ENCODE measurements at places on chromosomes 2 and 18.

GRCh38 chr18:45458033-45458432 is 157.2 kb upstream of the SLC14A2 start:
- DNase-seq: no peak

- DNase-seq: no peak
These were observed 16.8 kb downstream of the TMEM17 start for GRCh38 chr2:62489162-62489561.

GRCh38 chr2:15049096-15049993 is 416.8 kb downstream of the LRATD1 start:
- no peak for DNase-seq

- no peak for DNase-seq
These were observed 280.2 kb downstream of the STK39 start for GRCh38 chr2:167966937-167967913.

DNA sequence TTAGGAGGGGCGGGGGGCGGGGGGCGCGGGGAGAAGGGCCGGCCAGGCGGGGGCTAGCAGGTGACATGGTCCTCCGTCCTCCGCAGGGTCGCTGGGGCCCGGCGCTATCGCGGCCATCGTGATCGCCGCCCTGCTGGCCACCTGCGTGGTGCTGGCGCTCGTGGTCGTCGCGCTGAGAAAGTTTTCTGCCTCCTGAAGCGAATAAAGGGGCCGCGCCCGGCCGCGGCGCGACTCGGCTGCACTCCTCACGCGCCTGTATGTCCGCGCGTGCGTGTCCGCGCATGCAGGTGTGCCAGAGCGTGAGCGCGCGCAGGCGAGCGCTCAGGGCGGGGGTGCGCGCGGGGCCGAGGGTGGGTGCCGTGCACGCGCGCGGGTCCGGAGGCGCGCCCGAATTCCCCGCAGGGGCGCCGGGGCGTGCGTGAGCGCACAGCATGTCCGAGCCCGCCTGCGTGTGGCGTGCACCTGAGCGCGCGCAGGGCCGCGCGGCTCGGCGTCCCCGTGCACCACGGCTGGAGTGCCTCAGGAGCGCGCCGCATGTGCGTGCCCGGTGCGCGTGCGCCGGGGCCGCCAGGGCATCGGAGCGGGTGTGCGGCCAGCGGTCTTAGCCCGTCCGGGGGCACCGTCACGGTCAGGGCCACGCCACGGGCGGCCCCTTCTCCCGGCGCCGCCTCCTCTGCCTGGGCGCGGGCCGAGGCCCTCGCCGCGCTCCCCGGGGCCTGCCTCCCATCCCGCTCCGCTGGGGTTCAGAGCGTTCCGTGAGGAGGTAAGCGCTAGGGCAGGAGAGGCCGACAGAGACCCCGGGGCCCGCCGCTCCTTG is 6.3 kb downstream of the SNORC start:
- no peak for DNase-seq

DNA sequence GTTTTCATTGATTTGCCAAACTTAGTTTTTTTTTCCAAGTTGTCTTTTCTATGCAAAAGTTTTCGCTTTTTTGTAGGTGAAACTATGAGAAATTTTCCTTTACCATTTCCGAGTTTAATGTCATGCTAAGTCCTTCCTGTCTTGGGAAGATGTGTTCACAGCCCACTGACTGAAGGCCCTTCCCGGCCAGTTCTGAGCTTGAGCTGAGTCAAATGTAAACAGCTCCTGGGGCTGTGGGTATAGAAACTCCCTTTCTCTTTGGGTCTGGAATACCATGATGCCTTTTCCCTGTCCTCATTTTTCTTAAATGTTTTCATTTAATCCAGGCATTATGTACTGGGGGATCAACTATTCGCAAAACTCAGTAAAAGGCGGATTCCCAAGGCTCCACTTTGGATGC is 69.8 kb upstream of the IL1R1 start:
- no peak for DNase-seq

GRCh38 chr18:2891526-2892431 is 45.0 kb downstream of the EMILIN2 start:
- DNase-seq: no peak

- no peak for DNase-seq
These were observed 9.0 kb downstream of the HDHD2 start for GRCh38 chr18:47141289-47141688.

- DNase-seq: no peak
These were observed 216.1 kb upstream of the FSIP2 start for GRCh38 chr2:185522472-185522871.

GRCh38 chr2:75574106-75574505 is 13.4 kb upstream of the EVA1A start:
- no peak for DNase-seq

GRCh38 chr2:240453461-240454105 is 18.1 kb downstream of the GPC1 start:
- DNase-seq: no peak

GRCh38 chr2:37893327-37893726 is 31.8 kb upstream of the RMDN2 start:
- no peak for DNase-seq

- no peak for DNase-seq
These were observed 47.6 kb upstream of the LGALSL start for GRCh38 chr2:64406407-64406774.

GRCh38 chr18:32550963-32551362 is 80.3 kb upstream of the GAREM1 start:
- DNase-seq: no peak

DNA sequence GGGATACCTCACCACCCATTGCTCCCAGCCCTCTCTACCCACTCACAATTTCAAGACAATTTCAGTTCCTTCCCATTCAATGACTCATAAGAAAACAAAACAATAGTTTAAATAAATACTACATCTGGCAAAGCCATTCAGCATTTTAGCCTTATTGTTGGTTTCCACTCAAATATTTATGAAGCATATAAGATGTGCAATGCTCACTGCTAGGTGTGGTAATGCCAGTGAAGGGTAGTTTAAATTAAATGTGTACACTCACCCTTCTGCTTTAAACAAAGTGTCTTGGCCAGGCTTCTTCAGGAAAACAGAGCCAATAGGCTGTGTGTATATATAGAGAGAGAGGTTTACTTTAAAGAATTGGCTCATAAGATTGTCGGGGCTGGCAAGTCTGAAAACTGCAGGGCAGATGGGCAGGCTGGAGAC is 37.0 kb downstream of the INO80C start:
- no peak for DNase-seq

DNA sequence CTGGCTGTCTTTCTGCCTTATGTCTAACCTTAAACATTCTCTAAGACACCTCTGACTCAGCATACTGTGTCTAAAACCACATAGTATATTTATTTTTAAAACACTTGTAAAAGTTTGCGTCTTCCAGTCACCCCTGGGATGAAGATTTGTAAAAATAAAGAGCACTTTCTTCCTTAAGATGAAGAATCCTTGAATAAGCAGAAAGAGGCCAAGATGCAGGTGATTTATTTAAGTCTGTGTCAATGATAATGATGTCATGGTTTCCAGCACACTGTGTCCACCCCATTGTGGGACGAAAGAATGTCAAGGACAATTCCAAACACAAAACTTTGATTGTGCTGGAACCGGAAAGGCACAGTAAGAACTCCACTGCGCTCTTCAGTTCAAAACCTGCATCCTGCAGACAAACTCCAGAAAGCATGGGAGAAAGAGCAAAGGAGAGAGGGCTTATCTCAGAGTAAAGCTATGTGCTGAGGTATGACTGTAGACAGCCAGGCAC is 92.9 kb downstream of the ZEB2 start:
- no peak for DNase-seq

- DNase-seq: no peak
These were observed 332.3 kb upstream of the HS6ST1 start for GRCh38 chr2:128651000-128651399.

DNA sequence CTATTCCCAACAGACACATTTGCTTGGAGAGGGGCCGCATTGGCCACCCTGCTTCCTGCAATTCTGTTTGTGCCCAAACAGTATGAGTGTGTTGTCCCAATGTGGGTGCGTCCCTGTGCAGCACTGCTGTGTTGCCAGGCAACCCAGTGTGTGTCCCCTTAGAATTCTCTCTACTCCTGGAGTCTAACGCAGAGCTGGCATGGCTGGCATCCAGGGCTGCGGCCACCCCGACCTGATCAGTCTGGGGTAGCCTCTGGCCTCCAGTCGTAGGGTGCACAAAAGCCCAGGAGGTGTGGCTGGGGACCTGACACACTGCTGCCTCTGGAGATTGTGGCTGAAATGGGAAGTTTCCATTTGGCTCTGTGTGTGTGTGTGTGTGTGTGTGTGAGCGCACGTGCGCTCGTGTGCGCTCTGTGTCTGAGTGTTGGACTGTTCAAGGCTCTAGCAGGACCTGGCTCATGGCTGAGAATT is 48.0 kb downstream of the TEX44 start:
- no peak for DNase-seq

Measured in activated CD8-positive, alpha-beta memory T cell treated with anti-CD3 and anti-CD28 coated beads for 48 hours (primary cell).